ENCODE measurements at places on chromosomes 6 and 20. TPM values are rescaled to one million over a fixed set of nuclear protein-coding genes. Genes with fewer than 3 reads are reported as not detected.

Gene OOEP
- total RNA-seq, result 0.43 TPM

Gene SPTLC3
- 6.6 TPM for total RNA-seq

GRCh38 chr6:26130581-26131249 lies 43.5 kb downstream of the HFE start:
- H3K4me1 ChIP-seq, result peaks cover 22% of the 10 kb centered on the region
- H3K27ac ChIP-seq, result no peak overlapping the region
- H3K4me3 ChIP-seq, result no peak overlapping the region
- no peak for DNase-seq
- H3K27me3 ChIP-seq, result no peaks in the 10 kb centered on the region

Gene CAPN11
- total RNA-seq, result not detected

DNA sequence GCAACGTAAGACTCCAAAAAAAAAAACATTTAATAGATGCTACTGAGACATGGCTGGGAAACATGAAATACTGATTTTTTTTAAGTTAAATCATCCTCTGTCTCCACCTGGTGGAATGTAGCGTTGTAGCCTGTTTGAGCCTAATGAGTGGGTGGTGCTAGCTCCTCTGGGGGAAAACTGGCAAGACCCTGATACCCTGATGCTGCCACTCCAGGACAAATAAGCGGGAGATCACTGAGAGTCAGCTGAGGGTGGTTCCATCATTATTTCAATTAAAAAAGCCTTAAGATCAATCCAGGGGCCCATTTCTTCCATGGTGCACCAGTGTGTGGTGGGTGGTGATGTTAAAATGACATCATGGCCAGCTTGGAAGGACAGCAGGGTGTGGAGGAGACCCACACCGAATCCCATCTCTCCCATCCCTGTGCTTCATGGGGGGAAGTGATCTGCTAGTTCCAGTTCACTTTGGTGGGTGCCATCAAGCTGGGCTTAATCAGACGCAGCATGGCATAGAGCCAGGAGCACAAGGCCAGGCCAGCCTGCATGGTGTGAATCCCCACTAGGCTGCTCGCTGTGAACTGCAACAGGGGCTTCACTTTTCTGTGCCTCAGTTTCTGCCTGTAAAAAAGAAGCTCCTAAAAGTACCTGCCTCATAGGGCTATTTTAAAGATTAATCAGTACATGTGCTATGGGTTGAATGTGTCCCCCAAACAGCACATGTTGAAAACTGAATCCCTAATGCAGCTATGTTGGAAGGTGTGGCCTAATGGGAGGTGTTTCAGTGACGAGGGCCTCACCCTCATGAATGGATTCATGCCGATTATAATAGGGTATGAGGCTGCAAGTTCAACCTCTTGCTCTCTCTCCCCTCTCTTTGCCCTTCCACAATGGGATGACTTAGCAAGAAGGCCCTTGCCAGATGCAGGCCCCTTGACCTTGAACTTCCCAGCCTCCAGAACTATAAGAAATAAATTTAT lies 13.0 kb upstream of the MRPS10 start:
- no peaks in the 10 kb centered on the region for H3K4me1 ChIP-seq
- H3K4me3 ChIP-seq, result no peak overlapping the region
- no peaks in the 10 kb centered on the region for H3K36me3 ChIP-seq
- H3K27ac ChIP-seq, result no peak overlapping the region
- no peak for DNase-seq
